ENCODE measurements at places on chromosomes 12 and 14.

- no peak for DNase-seq
Observed at GRCh38 chr14:61343991-61344405, 22.6 kb downstream of the PRKCH start.

GRCh38 chr12:51938726-51939125 lies 12.8 kb upstream of the ACVR1B start:
- DNase-seq = no peak

DNA sequence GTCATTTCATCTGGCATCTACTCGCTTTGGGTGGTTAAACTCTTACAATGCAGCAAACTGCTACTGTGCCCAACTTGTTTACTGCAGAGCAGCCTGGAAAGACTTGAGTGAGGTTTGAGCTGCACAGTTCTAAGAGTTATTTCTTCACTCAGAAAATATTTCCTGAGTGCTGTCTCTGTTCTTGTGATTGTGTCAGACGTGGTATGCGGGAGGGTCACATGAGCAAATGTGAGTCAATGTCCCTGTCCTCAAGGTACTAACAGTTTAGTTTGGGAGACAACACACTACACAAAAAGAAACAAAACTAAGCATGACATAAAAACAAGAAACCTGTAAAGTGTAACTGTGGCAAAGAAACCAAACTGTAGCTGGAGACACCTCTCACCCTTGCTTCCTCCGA lies 32.4 kb downstream of the FLVCR2 start:
- no peak for DNase-seq

- no peak for DNase-seq
Observed at GRCh38 chr12:3145546-3146310, 68.5 kb downstream of the TSPAN9 start.

- DNase-seq = no peak
Observed at GRCh38 chr14:104752423-104752734, 568 bp upstream of the SIVA1 start.

DNA sequence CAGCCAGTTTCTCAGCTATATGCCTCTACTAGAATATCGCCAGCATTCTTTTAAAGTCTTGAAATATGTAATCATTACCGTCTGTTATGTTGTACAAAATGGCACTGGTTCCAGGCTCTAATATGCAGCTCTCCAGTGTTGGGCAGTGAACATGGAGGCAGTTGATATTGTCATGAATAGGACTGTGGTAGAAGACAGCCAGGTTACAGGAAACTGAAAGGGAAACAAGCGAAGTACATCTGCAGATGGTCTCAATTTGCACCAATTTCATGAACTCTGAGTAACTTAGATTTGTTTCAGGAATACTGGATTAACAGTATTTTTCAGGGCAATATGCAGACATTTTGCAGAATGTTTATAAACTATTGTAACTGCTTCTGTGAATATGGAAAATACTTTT lies 13.4 kb upstream of the KLHL42 start:
- DNase-seq = no peak

- no peak for DNase-seq
Observed at GRCh38 chr14:75208843-75209242, 32.4 kb upstream of the TMED10 start.

GRCh38 chr12:116673681-116674111 lies 64.2 kb downstream of the SPRING1 start:
- DNase-seq = no peak

- no peak for DNase-seq
Observed at GRCh38 chr12:52199294-52199919, 7.6 kb upstream of the KRT80 start.

DNA sequence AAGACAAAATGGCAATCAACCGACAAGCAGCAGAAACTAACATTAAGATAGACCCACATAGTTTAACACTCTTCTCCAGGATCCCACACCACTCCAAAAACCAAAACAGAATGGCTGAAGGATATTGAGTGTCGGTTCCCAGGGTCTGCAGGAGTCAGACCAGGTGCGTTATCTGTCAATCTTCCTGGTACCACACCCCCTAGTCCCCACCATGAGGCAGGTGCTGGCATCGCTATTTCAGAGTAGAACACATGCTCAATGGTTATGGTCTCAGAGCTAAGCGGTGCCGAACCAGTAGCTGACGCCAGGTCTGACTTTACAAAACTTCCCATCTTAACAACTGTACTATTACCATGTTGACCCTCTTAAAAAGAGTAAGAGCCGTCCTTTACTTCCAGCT lies 10.2 kb downstream of the STX2 start:
- no peak for DNase-seq

- no peak for DNase-seq
Observed at GRCh38 chr12:22396735-22397134, 62.2 kb upstream of the ST8SIA1 start.

GRCh38 chr12:106764738-106765137 lies 9.7 kb upstream of the RIC8B start:
- DNase-seq = no peak

DNA sequence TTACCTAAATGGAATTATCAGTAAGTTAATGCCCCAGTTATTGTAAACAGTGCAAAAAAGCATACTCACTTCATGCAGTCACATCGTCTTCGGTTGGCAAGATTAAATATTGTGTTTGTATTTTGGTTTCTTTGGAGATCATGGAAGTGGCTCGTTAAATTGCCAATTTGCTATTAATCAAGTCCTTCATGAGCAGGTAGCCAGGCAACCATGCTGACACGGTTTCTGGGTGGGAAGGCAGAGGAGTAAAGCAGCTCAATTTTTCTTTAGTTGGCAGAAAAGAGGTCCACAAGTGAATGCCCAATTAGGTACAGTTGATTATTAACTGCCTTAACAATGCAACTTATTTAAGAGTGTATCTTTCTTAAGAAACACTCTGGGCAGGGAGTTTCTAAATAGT lies 43.9 kb downstream of the PPP4R3A start:
- DNase-seq = no peak

DNA sequence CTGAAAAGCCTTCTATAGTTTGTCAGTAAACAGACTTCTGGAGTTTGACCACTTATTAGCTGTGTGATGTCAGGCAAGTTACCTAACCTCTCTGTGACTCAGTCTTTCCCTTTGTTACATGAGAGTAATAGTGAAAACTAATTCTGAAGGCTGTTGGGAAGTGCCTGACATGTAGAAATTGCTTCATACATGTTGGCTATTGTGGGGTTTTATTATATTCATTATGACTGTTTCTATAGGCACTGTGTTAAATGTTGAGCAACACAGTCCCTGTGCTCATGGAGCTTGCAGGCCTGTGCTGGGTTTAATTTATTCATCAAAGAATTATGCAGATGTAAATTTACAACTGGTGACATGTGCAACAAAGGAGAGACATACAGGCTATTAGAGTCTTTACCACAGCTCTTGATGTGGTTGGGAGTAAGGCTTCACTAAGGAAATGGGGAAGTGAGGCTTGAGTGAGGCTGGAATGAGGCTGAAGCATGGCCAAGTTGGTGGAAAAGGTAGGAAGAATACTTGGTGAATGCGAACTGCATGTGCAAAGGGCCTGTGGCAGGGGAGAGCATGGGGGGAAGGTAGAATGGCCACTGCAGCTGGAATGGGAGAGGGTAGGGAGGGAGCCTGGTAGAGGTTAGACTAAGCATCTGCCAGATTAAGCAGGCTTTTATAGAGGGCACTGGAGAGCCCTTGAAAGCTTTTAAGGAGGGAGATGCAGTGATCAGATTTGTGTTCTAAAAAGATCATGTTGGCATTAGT lies 236.4 kb upstream of the CRY1 start:
- DNase-seq = peak; percentile 68

DNA sequence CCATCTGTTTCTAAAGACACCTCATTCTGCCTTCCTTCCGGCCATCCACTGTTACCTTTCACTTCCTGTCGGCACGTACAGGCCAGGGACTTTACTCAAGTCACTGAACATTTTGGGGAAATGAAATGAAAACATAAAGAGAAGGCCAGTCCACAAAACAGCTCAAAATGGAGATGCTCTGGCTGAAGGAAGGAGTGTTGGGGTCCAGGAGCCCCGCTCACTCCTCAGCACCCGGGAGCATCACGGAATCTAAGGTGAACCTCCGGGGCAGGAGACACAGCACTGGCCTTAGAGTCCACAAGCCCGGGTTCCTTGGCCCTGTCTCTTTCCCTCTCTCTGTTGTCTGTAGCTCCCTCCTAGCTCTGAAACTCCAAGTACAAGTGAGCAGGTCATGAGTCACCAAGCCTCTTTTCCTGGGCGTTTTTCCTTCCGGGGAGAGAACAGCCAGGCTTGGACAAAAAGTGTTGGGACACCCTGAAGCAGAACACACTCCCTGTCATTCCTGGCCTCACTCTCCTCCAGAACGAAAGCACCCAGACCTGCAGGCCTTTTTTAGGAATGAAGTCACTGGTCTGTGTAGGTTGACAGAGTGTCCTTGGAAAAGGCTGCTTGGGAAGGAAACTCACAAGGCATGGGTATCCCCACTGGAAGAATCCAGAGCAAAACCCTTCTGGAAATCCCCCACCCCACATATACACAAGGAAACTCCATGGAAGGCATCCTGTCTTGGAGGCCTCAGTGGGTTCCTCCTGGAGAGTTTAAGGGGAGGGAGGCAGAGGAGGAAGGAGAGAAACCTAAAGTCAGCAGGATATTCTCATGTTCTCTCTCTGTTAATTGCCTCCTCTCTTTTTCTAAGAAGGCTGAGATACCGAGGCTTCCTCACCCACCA lies 245.3 kb downstream of the ZFP36L1 start:
- DNase-seq = peak; percentile 95

DNA sequence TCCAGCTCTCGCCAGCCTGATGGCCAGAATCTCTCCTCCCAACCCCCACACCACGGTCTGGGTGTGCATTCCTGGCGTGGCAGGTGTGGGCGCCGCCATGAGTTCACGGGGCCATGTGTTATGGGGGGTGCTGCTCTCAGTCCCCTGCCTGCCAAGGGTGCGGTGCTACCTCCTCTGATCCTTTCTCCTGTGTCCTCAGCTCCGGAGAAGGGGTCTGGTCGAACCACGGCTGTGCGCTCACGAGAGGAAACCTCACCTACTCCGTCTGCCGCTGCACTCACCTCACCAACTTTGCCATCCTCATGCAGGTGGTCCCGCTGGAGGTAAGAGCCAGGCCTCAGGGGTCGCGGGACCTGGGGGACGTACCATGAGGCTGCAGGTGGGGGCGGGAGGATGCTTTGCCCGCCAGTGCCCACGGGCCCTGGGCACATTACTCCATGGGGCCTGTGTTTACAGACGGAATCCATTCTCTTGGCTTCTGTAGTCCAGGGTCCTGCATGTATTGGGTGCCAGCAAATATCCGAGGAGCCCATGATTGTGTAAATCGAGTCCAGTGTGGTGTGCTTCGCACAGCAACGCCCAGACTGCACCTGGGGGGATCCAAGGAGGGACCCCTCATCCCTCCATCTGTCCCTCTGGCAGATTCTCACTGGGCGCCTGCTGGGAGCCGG lies 130.8 kb downstream of the ADGRD1 start:
- no peak for DNase-seq

Data from fibroblast of skin of right biceps (primary cell).